ENCODE measurements at places on chromosomes 3 and 15. TPM values are rescaled to one million over a fixed set of nuclear protein-coding genes. Genes with fewer than 3 reads are reported as not detected.

The SH3GL3 gene
- polyA plus RNA-seq, result 0.34 TPM

The FBXO40 gene
- polyA plus RNA-seq, result not detected

The GPR87 gene
- polyA plus RNA-seq, result not detected

The SLC6A6 gene
- 6.1 TPM for polyA plus RNA-seq

The THRB gene
- polyA plus RNA-seq, result 2.1 TPM

The ST8SIA2 gene
- polyA plus RNA-seq, result not detected

The FRMD5 gene
- 0.23 TPM for polyA plus RNA-seq

The PRRT3 gene
- polyA plus RNA-seq, result 2.5 TPM

The MORC1 gene
- polyA plus RNA-seq, result not detected

The CCDC191 gene
- polyA plus RNA-seq, result 8.7 TPM

The STIMATE gene
- polyA plus RNA-seq, result 19.9 TPM

GRCh38 chr3:10977892-10978510, 14.5 kb upstream of the SLC6A1 start:
- DNase-seq, result no peak
- H3K27ac ChIP-seq, result no peak overlapping the region
- no peaks in the 10 kb centered on the region for H3K27me3 ChIP-seq

GRCh38 chr15:62249501-62249900, 84.4 kb upstream of the C2CD4B start:
- no peaks in the 10 kb centered on the region for H3K36me3 ChIP-seq
- H3K27ac ChIP-seq, result no peak overlapping the region
- no peak for DNase-seq
- no peaks in the 10 kb centered on the region for H3K4me1 ChIP-seq
- H3K4me3 ChIP-seq, result no peak overlapping the region

GRCh38 chr3:186496016-186496415, 48.2 kb downstream of the CRYGS start:
- DNase-seq, result no peak
- no peaks in the 10 kb centered on the region for H3K36me3 ChIP-seq
- H3K27ac ChIP-seq, result no peak overlapping the region
- no peak overlapping the region for H3K4me3 ChIP-seq
- no peaks in the 10 kb centered on the region for H3K27me3 ChIP-seq
- H3K4me1 ChIP-seq, result no peaks in the 10 kb centered on the region

DNA sequence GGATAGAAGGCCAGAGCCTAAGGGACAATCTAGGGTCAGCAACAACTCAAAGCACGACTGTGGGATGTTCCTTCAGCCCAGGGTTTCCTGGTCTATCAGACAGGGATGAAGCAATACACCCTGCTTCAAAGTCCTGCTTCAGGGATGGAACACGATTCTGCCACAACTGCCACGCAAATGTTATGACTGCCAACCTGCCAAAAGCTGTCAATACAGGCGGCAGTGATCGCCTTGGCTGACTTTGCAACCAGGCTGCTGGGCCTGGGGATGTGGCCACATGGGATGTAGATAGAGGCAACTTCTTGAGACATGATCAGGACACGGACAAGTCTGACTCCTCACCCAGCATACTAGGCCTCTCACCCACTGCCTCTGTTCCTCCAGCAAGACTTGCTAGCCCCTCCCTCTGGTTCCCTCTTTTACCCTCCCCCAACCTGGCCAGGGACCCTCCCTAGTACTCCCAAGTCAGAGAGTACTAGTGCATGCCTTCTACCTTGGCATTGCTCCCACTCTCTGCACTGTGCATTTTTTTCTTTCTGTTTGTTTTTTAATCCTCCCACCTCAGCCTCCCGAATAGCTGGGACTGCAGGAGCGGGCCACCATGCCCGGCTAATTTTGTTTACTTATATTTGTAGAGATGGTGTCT, 7.6 kb downstream of the CCDC12 start:
- peak overlapping the region; percentile 66 for H3K27ac ChIP-seq
- peaks cover 70% of the 10 kb centered on the region for H3K4me1 ChIP-seq
- H3K4me3 ChIP-seq, result no peak overlapping the region

DNA sequence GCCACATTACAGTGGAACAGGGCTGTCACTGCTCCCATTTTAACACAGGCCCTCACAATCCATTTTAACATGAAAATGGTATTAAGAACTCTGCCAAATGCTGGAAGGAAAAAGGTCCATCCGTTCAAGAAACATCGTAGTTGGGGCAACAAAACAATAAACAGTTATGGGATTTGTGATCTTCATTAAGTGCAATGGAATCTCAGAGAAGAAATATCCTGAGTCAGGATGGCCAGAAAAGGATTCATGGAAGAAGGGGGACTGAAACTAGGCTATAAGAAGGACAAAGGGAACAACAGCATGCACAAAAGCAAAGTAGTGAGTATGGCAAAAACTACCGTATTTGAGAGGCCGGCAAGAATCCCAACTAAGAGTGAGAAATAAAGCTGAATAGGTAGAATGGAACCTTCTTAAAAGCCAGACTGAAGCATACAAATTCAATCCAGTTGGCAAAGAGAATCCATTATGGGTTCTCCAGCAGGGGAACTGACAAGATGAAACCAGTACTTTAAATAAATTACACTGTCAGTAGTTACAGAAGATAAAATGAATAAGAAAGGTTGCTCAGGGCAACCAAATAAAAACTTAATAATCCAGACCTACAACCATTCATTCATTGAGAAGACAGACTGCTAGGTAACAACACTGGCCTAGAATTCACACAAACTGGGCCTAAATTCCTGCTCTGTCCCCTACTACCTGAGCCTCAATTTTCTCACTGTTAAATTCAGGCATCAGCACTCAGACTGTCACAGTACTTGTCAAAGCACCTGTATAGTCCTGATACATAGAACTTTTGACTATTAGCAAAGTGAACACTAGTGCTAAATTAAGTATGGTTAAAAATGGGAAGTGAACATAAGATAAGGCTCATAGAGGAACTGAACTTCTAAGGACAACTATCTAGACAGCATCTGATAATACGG, 6.3 kb downstream of the TBL1XR1 start:
- no peaks in the 10 kb centered on the region for H3K36me3 ChIP-seq
- no peak for DNase-seq
- H3K4me3 ChIP-seq, result no peak overlapping the region
- H3K4me1 ChIP-seq, result peaks cover 22% of the 10 kb centered on the region
- no peaks in the 10 kb centered on the region for H3K27me3 ChIP-seq

DNA sequence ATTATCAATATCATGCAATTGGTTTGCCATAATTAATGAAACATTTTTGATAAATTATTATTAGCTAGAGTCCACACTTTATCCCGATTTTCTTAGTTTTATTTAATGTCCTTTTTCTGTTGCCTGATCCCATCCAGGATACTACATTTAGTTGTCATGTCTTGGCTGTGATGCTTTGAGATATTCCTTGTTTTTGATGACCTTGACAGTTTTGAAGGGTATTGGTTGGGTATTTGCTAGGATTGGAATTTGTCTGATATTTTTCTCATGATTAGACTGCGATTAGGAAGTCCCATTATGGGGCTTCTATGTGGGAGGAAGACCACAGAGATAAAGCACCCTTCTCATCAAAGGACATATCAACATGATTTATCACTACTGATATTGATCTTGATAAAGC, 43.0 kb downstream of the CGNL1 start:
- peaks cover 18% of the 10 kb centered on the region for H3K4me1 ChIP-seq
- no peak overlapping the region for H3K4me3 ChIP-seq
- no peaks in the 10 kb centered on the region for H3K36me3 ChIP-seq
- no peak for DNase-seq
- H3K27me3 ChIP-seq, result no peaks in the 10 kb centered on the region

GRCh38 chr15:23648920-23649515, 1.4 kb upstream of the MAGEL2 start:
- no peak overlapping the region for H3K4me3 ChIP-seq
- H3K36me3 ChIP-seq, result no peaks in the 10 kb centered on the region
- H3K4me1 ChIP-seq, result no peaks in the 10 kb centered on the region
- H3K27ac ChIP-seq, result no peak overlapping the region

- no peak overlapping the region for H3K4me3 ChIP-seq
- peaks cover 18% of the 10 kb centered on the region for H3K36me3 ChIP-seq
- no peaks in the 10 kb centered on the region for H3K4me1 ChIP-seq
- DNase-seq, result peak; percentile 42
Measured at GRCh38 chr3:50286322-50287227, 5.7 kb downstream of the IFRD2 start.

GRCh38 chr15:95557226-95558046, 773.1 kb upstream of the NR2F2 start:
- DNase-seq, result no peak
- no peaks in the 10 kb centered on the region for H3K4me1 ChIP-seq
- no peak overlapping the region for H3K4me3 ChIP-seq
- H3K27ac ChIP-seq, result no peak overlapping the region
- H3K27me3 ChIP-seq, result peaks cover 7% of the 10 kb centered on the region
- no peaks in the 10 kb centered on the region for H3K36me3 ChIP-seq

DNA sequence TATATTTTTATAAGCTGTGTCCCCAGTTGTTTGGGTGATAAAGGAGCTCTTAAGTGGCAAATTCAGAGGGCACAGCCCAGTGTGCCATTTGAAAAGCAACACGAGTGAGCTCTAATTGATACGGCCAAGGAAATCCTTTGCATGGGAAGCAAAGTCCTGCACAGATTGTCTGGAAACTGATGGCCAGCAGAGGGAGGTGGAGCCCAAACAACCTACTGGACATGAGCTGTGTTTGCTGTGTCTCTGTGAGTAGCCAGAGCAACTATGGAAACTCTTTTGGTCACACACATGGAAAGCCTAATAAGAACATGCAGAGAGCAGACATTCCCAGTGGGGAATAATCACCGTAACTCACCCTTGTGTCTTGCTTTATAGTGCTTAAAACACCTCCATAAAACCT, 24.4 kb downstream of the ONECUT1 start:
- no peak overlapping the region for H3K4me3 ChIP-seq
- no peaks in the 10 kb centered on the region for H3K36me3 ChIP-seq
- no peak overlapping the region for H3K27ac ChIP-seq
- no peak for DNase-seq
- peaks cover 5% of the 10 kb centered on the region for H3K4me1 ChIP-seq

GRCh38 chr3:4835616-4836043, 143.6 kb upstream of the BHLHE40 start:
- no peak overlapping the region for H3K4me3 ChIP-seq
- H3K36me3 ChIP-seq, result no peaks in the 10 kb centered on the region
- H3K27ac ChIP-seq, result no peak overlapping the region
- no peak for DNase-seq
- no peaks in the 10 kb centered on the region for H3K4me1 ChIP-seq

GRCh38 chr3:141426404-141427034, 58.2 kb downstream of the ZBTB38 start:
- peaks cover 24% of the 10 kb centered on the region for H3K4me1 ChIP-seq
- no peak overlapping the region for H3K4me3 ChIP-seq
- peak; percentile 85 for DNase-seq
- peak overlapping the region; percentile 64 for H3K27ac ChIP-seq
- no peaks in the 10 kb centered on the region for H3K27me3 ChIP-seq

GRCh38 chr3:54345847-54346375, 223.6 kb downstream of the CACNA2D3 start:
- H3K4me3 ChIP-seq, result no peak overlapping the region
- no peak overlapping the region for H3K27ac ChIP-seq
- H3K27me3 ChIP-seq, result no peaks in the 10 kb centered on the region
- DNase-seq, result no peak

DNA sequence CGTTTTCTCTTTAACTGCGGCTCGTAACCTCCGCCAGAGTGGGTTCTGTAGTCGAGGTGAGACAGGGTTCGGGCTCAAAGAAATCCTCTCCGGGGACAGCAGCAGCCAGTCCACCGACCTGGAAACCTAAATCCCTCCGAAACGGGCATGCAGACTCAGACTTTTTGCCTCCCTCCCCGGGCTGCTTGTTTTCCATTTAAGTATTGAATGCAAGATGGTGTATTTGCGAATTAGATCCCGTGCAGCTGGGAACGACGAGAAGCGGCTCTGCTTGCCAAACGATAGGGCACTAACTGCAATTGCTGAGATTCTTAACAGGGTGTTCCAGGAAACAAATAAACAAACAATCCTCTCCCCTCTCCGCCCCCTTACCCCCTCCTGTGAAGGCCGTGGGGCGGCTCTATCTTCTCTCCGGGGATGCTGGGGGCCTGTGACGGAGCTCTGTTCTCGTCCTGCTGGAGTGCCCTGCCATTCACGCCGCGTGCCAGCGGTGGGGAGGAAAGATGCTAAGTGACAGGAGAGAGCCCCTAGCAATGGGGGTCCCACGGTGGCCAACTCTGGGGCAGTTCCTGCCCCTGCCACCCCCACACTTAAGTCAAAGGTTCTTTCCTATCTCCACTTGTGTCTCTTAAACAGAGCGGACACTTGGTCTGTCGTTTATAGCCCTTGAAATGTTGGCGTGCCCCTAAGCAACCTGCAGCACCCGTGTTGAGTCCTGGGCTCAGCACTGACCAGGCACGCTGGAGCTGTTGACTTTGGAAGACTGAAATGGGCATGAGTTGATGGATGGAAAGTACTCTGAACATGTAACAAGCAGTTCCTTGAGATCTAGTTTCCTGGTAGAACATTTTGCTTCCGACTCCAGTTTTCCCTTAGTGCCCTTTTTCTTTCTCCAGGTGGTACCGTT, 1.3 kb upstream of the ETV5 start:
- H3K27ac ChIP-seq, result peak overlapping the region; percentile 89
- no peaks in the 10 kb centered on the region for H3K36me3 ChIP-seq
- no peaks in the 10 kb centered on the region for H3K4me1 ChIP-seq
- DNase-seq, result peak; percentile 42
- H3K27me3 ChIP-seq, result no peaks in the 10 kb centered on the region
- H3K4me3 ChIP-seq, result peak overlapping the region; percentile 39

DNA sequence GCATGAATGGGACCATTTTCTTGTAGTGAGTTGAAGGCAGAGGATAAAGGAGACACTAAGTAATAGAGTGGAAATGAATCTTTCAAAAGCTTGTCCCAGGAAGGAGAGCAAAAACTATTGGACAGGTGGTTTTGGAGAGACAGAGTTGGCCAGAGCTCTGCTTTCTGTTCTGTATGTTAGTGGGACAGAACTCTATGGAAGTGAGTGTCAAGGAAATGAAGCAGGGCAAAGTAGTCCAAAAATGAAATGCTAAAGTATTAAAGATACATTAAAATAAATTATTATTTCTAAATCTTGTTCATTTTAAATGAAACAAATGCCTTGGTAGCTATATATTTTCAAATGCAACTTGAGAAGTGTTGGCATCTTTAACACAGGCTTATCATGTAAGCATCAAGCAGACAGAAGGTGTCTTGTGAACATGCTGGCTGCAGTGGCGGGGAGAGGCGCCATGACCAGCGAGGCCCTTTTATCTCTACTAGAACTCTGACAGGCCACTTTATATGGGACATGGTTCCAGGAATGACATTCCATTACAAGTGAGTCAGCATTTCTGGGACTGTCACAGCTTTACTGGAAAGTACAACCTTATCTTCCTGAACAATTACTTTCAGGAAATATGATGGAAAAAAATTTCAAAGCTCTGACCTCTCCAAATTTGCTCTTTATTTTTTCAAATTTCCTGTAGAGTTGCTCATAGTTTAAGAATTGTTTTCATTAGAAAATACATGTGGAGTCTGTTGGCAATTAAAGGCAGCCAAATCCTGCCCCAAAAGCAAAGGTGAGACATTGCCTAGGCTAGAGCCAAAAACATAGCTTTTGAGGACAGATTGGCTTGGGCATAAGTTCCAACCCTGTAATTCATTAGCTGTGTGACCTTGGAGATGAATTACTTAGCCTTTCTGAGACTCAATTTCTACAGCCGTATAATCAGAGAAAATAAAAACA, 106.5 kb downstream of the ECT2 start:
- no peak overlapping the region for H3K27ac ChIP-seq
- H3K4me1 ChIP-seq, result no peaks in the 10 kb centered on the region
- H3K27me3 ChIP-seq, result no peaks in the 10 kb centered on the region
- no peaks in the 10 kb centered on the region for H3K36me3 ChIP-seq
